NCI-H2029 treated with DMSO at 0.1 percent for 48 hours (cell line): ENCODE measurements at places on chromosomes 1 and 21.

DNA sequence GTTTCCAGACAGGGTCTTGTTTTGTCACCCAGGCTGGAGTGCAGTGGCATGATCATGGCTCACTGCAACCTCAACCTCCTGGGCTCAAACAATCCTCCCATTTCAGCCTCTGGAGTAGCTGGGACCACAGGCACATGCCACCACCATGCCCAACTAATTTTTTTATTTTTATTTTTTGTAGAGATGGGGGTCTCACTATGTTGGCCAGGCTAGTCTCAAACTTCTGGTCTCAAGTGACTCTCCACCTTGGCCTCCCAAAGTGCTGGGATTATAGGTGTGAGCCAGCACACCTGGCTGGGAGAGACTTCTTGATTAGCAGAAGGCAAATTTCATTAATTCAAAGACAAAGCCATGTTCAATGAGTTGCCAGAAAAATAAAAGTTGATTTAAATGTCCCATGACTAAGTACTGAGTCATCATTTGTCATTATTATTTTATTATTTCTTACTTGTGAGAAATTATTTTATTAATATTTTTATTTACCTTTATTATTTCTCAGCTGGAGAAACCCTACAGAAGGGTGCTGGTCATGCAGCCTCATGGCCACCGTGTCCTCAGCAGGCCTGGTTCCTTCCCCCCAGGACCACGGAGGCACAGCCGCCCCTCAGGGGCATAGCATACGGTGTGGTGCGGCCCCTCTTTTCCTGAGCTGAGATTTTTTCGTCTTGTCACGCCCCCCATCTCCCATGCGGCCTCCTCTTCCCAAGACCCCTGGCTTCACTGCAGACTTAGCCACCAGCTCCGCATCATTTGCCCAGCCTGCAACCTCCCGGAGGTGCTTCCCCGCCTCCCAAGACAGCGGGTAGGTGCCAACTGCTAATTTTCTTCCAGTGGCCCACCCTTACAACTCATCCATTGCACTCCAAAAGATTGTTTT is 55.3 kb upstream of the SIM2 start:
- DNase-seq = no peak

- no peak for DNase-seq
These were observed 43.9 kb upstream of the TACSTD2 start for GRCh38 chr1:58620926-58621325.

DNA sequence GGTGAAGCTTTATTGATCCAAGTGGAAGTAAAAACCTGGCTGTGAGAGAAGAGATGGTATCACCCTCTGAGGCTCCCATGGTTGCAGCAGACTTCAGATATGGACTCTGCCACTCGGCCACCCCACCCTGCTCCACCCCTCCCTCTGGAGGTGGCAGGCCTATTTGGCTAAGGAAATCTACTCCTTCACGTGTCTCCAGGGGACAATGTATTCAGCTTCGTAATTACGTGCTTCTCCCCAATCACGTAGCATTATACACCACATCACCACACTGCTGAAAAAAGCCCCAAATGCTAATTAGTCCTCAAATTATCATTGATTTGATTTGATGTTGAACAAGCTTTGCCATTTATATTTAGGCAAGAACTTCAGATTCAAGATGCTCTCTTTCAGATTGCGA is 220.7 kb downstream of the OMA1 start:
- DNase-seq = no peak

- no peak for DNase-seq
These were observed 25.6 kb downstream of the SAMSN1 start for GRCh38 chr21:14520535-14520934.

DNA sequence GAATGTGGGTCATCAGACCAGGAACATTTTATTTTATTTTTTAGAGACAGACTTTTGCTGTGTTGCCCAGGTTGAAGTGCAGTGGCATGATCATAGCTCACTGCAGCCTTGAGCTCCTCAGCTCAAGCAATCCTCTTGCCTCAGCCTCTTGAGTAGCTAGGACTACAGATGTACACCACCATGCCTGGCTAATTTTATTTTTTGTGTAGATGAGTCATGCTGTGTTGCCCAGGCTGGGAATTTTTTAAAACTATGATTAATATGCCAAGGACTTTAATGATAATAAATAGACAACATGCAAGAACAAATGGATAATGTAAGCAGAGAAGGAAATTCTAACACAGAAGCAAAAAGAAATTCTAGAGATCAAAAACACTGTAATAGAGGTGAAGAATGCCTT is 142.4 kb downstream of the AK5 start:
- no peak for DNase-seq

DNA sequence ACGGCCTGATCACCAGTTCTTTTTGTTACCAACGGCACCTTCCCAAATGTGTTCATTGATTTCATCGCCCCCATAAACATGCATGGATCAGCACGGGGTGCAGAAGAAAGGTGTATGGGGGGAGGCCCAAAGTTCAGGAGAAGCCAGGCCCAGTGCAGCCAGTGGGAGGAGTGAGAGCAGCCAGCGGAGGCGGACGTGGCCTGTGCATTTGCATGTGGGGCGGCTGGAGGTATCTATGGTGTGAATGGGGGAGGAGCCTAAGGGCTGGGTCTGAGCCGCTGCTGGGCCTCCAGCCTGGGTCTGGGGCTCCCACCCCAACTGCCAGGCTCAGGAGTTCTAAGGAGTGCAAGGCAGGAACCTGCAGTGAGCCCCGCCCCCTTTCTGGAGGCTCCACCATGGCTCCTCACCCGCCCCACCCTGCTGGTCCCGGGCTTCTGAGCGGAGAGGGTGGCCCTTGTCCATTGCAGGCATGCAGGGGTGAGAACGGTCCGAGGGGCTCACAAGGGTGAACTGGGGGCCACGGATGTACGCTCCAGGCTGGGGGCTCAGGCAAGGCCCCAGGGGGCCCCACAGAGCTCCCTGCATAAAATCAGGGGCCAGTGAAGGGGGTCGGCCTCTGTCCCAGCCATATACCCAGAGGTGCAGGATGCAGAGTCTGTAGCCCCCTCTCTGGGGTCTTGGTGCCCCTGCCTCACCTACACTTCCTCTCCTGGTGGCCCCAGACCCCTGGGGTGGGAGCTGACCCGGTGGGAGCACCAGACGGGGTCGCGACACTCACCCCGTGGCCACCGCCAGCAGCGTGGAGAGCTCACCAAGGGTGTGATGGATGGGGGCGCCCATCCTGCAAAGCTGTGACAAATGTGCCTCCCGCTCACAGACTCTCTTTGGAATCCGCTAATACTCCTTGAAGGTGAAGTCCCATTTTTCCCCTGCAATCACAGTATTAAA is 31.3 kb upstream of the TTC34 start:
- no peak for DNase-seq

DNA sequence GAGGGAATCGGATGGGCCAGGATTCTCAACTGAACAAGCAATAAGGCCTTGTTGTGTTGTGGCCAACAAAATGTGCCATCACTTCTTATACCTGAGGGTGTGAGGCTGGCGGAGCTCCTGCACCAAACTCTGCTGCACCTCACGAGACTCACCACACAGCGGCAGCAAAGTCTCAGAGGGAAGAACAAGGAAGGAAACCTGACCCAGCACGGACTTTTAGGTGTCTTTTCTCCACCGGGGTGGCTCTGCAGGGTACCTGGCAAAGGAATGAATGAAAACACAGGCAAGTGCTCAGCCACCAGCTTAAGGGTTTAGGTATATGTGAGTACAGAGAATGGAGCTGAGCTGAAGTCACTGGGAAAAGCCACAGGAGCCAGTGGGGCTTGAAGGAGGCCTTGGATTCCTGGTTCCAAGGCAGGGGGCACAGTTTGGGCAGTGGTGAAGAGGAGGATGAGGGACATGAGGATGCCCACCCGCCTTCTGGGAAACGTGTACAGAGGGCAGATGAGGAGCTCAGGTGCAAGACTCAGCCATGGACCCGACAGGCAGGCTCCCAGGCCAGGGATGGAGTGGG is 31.1 kb upstream of the HSD3B1 start:
- DNase-seq = peak; percentile 37

- no peak for DNase-seq
These were observed 3.0 kb downstream of the HLX start for GRCh38 chr1:220882061-220882891.

DNA sequence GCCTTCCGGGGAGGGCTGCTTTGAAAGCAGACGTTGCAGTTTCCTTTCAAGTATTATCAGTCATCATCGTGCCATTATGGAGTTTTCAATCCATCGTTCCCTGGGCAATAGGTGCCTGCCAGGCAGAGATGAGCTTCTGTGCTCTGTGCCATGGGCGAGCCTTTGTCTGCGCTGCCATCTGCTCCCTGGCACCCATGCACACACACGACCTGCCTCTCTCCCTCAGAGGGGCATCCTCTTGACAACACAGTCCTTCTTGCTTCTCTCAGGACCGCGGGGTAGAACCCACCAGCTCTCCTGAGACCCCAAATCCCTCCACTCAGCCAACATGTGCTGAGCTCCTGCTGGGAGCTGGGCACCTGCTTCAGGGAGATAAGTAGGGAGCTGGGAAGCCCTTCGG is 149.3 kb downstream of the HMGB4 start:
- DNase-seq = no peak
